Lung microvascular endothelial cell (primary cell): ENCODE measurements at places on chromosomes 5 and 9. TPM values are rescaled to one million over a fixed set of nuclear protein-coding genes. Genes with fewer than 3 reads are reported as not detected.

DNA sequence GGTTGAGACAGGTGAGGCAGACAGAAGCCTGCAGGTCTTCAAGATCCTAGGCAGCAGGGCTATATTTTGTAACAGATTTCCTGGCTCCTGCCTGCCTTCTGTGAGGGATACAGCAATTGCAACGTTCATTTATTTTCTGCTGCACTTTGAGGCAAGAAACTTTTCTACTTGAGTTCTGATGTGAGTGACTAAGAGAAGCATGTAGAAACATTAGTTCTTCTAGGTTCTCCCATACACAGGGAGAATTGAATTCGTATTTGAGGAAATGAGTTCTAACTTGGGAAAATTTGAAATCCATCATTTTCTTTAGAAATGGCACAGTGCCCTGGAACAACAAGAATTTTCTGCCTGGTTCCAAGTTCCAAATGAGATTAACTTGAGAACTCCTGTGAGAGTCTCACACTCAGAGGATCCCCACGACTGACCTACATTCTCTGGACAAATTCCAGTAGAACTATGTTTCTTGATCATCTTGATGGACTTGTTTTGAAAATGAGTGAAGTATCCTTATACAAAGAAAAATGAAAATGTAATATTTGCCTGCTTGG lies 15.0 kb downstream of the MAMDC2 start:
- DNase-seq = peak; percentile 28

- peak; percentile 33 for DNase-seq
Observed at GRCh38 chr9:120729791-120730241, 15.5 kb upstream of the MEGF9 start.

DNA sequence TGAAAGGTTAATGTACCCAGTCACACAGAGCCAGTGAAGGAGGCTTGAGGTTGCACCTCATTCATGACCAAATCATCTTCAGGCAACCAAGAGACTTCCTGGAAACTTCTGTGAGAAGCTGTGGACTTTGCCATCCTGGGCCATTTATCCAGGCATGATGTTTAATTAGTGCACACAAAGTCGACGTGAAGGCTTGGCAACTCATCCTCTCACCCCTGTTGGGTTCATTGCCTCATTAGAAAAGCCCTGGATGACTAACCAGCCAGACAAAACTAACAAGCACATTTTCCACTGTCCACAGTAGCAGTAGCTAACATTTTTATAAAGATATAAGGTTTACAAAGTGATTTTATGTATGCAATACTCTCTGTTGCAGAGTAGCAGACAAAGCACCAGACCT lies 65.7 kb upstream of the ZNF462 start:
- no peak for DNase-seq

GRCh38 chr9:109052416-109052815 lies 39.1 kb upstream of the CTNNAL1 start:
- DNase-seq = no peak

The PCDHA2 gene
- total RNA-seq = under 0.01 TPM in 2 replicates

The MEF2C gene
- total RNA-seq = 91.5 and 122 TPM in 2 replicates
